ENCODE measurements at places on chromosomes 3 and 15. TPM values are rescaled to one million over a fixed set of nuclear protein-coding genes. Genes with fewer than 3 reads are reported as not detected.

SLC25A20 gene
- total RNA-seq, result 4.2 TPM

IGF2BP2 gene
- total RNA-seq, result 3.9 TPM

PLA2G4F gene
- total RNA-seq, result 26.2 TPM

DNA sequence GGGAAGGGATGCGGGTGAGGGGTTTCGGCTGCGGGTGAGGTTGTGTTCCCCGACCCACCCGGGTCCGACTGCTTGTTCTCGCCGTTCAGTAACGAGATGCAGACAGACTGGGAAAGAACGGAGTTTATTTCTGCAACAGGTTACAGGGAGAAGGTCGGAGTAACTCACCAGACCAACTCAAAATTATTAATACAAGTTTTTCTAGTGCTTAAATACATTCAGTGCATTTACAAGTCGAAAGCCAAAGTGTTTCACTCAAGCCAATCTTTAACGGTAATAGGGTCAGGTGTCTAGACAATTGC, 492 bp upstream of the HIGD1A start:
- peak overlapping the region; percentile 79 for H3K4me3 ChIP-seq
- H3K27ac ChIP-seq, result peak overlapping the region; percentile 97
- H3K27me3 ChIP-seq, result no peaks in the 10 kb centered on the region
- peaks cover 26% of the 10 kb centered on the region for H3K4me1 ChIP-seq

- peaks cover 5% of the 10 kb centered on the region for H3K4me1 ChIP-seq
- H3K27me3 ChIP-seq, result no peaks in the 10 kb centered on the region
- H3K4me3 ChIP-seq, result no peak overlapping the region
- no peak for DNase-seq
- no peak overlapping the region for H3K27ac ChIP-seq
Observed at GRCh38 chr3:158696618-158697017, 24.2 kb upstream of the LXN start.

GRCh38 chr3:73538486-73538885, 86.3 kb downstream of the PDZRN3 start:
- no peaks in the 10 kb centered on the region for H3K27me3 ChIP-seq
- DNase-seq, result no peak
- H3K4me3 ChIP-seq, result no peak overlapping the region

DNA sequence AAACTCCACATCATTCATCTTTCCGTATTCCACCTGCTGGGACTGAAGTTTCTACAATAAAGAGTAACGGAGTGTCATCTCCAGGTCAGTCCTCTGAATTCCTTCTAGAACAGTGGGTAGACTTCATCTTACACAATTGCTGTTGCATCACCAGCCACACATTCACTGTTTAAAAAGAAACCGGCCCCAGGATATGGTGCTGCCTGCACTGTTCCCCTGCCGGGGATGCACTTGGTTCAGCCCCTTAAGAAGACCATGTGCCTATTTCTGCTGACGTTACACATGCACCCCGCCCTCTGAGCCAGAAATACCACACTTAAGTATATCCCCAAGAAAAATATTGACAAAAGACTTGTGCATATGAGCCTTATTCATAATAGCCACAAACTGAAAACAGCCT, 233.4 kb downstream of the FEZF2 start:
- H3K4me1 ChIP-seq, result no peaks in the 10 kb centered on the region
- no peak overlapping the region for H3K4me3 ChIP-seq
- H3K36me3 ChIP-seq, result no peaks in the 10 kb centered on the region
- no peak overlapping the region for H3K27ac ChIP-seq

DNA sequence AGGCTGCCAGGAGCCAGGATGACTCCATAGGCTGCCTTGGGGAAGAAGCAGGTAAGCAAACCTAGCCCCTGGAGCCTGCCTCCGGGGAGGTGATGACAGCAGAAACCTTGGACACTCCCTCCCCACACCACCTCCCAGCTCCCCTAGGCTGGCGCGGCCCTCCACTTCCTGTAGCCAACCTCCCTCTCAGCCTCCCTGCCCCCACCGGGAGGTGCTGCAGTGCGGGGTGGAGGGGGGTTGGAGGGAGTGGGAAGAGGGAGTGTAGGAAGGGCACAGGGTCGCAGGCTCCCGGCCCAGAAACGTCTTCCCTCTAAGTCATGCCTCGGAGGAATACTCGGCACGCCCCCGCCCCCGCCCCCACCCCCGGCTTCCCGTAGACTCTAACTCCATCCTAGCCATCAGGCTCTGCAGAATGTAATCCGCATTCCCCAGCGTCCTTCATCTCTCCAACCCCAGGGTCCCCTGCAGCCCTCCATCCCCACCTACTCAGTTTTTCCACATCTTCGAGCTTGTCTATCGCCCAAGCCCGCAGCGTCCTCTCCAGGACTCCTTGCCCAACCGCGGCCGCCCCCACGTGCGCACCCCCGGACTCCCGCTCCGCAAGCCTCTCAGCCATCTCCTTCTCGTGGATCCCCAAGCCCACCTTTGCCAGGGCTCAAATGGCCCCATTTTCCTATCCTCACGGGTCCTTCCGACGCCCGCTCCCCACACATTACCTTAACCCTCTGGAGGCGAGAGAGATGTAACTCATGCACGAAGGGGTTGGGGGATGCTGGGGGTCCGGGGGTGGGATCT, 528 bp downstream of the LPCAT4 start:
- no peaks in the 10 kb centered on the region for H3K36me3 ChIP-seq
- H3K4me3 ChIP-seq, result peak overlapping the region; percentile 88
- DNase-seq, result no peak

Measured in esophagus squamous epithelium (tissue), 5 donors.